ENCODE measurements at places on chromosomes 13 and 19.

DNA sequence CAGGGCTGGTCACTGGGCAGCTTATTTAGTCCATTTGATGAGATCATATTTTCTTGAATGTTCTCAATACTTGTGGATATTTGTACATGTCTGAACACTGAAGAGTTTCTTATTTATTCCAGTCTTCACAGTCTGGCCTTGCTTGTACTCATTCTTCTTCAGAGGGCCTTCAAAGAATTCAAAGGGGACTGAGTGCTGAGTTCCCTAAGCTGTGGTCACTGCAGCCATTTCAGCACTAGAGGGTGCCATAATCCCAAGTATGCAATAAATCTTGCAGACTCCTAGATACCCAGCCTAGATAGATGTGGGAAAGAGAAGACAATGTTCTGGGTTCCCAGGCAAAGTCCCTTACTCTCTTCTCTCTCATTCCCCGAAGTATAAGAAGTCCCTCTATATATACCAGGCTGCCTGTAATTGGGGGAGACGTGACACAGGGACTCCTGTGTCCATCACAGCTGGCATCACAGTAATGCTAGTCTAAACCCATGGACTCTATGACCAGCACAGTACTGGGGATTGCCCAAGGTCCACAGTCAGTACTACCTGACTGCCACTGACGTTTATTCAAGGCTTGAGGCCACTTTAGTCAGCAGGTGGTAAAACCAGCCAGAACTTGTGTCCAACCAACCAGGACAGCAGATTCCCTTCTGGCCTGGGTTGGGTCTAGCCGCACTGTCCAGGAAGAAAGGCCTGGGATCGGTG is 8.9 kb upstream of the VN1R1 start:
- DNase-seq: no peak

- DNase-seq: no peak
Observed at GRCh38 chr19:41307954-41308449, 2.0 kb upstream of the CCDC97 start.

GRCh38 chr19:953445-954271 is 27.8 kb downstream of the ARID3A start:
- no peak for DNase-seq

DNA sequence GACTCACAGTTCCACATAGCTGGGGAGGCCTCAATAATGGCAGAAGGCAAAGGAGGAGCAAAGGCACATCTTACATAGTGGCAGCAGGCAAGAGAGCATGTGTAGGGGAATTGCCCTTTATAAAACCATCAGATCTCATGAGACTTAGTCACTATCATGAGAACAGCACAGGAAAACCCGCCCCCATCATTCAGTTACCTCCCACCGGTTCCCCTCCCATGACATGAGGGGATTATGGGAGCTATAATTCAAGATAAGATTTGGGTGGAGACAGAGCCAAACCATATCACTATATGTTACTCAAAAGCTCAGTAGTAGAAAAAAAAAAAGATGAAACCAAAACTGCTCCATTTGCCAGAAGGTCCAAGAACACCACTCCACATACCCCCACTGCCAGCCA is 58.5 kb downstream of the DNAJC15 start:
- no peak for DNase-seq

DNA sequence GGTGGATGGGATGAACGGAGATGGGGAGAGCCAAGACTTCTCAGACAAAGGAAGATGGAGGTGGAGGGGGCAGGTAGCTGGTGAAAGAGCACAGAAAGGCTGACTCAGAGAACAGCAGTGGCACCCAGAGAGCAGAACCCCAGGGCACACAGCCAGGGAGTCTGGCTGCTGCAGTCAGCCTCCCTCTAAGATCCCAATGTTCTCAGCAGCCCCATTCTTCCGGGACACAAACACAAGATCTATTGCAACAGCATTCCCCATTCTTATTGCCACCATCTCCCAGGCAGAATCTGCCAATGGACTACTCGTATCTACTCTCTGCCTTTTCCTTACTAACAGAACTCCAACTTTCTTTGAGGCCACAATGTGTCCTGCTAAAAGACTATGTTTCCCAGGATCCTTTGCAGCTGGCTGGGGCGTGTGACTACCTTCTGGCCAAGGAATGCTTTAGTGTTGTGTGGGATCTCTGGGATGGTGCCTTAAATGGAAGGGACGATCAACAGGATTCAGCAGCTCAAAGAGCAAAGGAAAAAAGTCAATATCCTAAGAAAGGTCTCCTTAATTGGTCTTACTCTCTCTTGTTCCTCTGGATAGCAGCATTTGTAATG is 7.5 kb downstream of the THAP8 start:
- no peak for DNase-seq

DNA sequence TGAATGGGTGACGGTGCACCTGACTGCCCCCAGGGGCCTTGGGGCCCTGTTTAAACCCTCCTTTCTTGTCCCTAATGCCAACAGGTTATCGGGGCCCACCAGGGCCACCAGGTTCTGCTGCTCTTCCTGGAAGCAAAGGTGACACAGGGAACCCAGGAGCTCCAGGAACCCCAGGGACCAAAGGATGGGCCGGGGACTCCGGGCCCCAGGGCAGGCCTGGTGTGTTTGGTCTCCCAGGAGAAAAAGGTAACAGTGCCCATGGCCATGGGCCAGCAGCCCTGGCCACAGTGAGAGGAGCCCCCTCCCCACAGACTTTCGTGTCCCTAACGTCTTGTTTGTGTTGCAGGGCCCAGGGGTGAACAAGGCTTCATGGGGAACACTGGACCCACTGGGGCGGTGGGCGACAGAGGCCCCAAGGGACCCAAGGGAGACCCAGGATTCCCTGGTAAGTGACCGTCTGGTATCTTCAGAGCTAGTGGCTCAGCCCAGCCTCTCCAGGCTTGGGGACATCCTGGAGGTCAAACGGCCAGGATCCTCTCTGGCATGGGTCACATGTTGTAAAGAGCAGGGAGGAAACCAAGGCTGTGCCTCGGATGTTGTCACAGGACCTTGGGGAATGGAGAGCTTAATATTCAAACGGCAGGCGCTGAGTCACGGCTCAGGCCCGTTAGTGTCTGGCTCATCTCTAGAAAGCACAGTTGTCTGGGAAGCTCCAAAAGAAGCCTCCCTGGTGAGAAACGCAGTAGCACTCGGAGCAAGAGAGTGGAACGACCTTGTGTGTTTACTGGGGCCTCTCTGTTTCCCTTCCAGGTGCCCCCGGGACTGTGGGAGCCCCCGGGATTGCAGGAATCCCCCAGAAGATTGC is 58.3 kb downstream of the RAB20 start:
- no peak for DNase-seq

DNA sequence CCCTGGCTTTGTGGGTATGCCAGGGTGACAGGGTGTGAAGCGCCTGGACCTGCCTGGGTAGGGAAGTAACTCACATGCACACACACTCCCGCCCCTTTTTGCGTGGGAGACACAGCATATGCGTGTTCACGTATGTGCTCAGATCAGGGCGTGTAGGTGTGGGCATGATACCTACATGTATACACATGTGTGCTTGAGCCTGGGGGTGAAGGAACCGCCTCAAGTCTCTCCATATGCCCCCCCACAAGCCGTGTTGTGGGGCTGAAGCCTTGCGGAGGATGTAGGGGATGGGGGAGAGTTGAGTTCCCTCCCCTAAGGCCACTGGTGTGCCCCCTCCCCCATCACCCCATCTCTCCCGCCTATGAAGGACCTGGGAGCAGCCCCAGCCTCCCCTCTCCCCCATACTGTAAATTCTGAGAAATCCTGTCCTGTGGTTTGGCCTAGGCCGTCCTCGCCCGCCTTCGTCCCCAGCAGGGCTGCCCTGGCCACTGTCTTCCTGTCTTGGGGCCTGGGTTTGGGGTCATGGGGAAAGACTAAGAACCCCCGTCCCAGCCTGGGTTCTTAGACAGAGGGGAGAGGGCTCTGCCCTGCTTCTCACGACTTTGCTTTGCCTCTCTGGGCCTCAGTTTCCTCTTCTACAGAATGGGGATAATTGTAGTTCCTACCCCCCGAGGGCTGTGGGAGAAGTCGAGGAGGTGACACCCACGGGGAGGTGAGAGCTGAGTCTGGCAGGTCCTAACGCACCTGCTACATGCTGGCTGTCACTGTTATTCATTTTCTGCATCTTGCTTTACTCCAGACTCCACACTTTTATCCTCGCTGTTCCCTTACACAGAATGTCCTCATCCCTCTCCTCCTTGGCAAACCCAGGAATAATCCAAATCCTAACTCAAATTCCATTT is 14.3 kb downstream of the ACTL9 start:
- no peak for DNase-seq

DNA sequence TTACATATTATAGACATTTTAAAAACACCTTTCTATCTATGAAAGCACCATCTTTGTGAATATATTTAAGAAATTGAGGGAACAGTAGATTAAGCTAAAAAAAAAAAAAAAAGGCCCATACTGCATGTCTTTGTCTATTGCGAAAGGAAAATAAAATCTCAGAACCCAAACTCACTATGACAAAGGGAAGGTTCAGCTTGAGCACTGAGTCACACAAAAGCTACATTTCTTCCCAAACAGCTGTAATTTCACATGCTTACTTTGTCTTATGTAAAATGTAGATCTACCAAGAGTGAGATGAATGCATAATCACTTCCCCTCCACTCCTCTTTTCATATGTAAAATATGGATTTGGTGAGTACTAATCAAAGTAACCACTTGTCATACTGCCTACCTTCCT is 640.1 kb upstream of the KLF12 start:
- no peak for DNase-seq

- DNase-seq: no peak
Observed at GRCh38 chr13:56906909-56907308, 233.8 kb upstream of the PRR20A start.

DNA sequence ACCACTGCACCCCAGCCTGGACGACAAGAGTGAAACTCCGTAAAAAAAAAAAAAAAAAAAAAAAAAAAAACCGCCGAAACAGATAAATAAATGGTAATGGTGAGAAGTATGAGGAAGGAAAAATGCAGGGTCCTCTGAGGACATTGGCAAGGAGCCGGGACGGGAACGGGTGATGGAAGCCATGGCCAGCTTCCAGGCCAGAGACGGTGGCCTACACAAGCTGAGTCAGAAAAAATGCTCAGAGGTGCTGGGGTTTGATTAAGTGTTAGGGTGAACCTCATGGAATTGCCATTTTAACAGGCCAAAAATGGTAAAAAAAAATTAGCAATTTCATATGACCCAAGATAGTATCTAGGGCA is 866 bp upstream of the ZSWIM4 start:
- DNase-seq: no peak

- no peak for DNase-seq
Observed at GRCh38 chr19:10615429-10616023, 9.8 kb upstream of the SLC44A2 start.

GRCh38 chr13:106243011-106243565 is 292.4 kb downstream of the EFNB2 start:
- no peak for DNase-seq

- DNase-seq: no peak
Observed at GRCh38 chr19:30932854-30933253, 416.4 kb downstream of the TSHZ3 start.

GRCh38 chr13:49146950-49147355 is 73.2 kb upstream of the MLNR start:
- DNase-seq: peak; percentile 60

GRCh38 chr19:17125728-17126677 is 50.4 kb downstream of the MYO9B start:
- DNase-seq: no peak

DNA sequence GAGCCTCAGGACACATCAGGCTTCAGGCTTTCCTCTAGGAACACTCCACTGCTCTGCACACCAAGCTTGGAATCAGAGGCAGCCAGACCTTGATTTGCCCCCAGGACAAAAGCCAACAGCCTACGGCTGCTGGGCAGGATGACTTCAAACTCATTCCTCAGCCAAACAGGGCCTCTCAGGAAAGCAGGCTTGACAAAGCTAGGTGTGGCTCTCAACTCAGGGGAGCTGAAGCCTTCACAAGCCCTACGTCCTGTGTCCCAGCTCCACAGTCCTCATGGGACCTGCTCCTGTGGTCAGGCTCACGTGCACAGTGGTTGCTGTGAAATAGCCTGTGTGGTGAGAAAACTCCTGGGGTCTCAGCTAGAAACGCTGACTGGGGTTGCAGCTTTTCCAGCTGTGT is 398.9 kb upstream of the ZNF507 start:
- DNase-seq: no peak

DNA sequence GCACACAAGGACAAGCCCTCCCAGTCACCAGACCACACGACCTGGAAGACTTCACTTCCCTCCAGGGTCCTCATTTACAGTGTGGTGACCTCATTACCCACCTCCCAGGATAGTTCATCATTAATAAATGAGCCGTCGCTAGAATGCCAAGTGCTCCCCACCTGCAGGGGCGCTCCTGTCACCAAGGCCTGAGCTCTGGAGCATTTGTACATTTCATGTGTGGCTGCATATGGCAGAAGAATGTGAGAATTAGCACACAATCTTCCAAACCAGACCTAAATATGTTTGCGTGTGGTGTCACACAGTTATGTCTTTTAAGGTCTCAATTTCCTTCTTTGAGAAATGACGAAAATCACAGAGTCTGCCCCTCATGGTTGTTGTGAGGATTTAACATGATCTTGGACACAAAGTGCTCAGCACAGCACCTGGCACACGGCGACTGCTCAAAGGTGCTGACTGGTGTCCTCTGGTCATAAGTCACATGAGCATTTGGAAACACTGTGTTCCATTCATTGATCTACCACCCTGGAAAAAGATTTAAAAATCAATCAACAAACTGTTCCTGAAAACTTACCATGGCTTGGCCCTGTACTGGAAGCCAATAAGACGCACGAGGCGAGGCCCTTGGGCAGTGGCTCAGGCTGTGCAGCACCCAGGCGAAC is 150.6 kb upstream of the SPACA7 start:
- DNase-seq: no peak

GRCh38 chr13:74922963-74923362 is 559.0 kb downstream of the TBC1D4 start:
- no peak for DNase-seq

All from glomerular endothelial cell (primary cell).